ENCODE measurements at places on chromosomes 5 and 9. TPM values are rescaled to one million over a fixed set of nuclear protein-coding genes. Genes with fewer than 3 reads are reported as not detected.

- DNase-seq: no peak
These were observed 595.3 kb downstream of the PSAT1 start for GRCh38 chr9:78892182-78892581.

DNA sequence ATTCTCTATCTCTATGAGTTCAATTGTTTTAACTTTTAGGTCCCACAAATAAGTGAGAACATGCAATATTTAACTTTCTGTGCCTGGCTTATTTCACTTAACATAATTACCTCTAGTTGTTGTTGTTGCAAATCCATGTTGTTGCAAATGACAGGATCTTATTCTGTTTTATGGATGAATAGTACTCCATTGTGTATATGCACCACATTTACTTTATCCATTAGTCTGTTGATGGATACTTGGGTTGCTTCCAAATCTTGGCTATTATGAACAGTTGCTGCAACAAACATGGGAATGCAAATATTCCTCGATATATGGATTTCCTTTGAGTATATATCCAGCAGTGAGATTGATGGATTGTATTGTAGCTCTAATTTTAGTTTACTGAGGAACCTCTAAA is 36.3 kb downstream of the MEGF9 start:
- no peak for DNase-seq

DNA sequence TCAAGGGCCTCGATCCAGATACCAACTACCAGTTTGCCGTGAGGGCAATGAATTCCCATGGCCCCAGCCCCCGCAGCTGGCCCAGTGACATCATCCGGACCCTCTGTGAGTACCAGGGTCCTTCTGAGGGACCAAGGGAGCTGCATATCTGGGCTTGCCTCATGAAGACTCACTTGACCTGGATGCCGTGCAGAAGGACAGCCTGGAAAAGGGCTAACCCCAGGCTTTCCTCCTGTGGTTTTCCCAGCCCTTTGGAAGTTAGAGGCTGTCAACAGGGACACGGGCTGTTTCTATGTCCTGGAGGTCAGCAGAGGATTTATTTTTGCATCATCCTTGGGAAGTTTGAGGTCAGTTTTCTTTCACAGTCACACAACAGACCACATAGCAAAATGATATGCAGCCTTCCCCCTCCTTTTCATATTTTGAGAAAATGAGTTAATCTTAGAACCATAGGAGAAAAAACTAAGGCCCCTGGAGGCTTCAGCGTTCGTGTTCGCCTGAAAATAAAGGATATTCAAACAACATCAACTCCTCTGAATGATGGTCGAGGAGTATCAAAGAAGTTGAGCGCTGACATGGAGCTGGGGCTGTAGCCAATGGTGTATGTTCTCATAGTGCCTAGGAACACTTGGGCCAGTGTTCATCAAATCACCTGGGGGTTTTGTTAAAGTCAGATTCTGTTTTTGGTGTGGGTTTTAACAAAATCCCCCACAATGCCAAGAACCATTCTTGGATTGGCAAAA is 112.2 kb downstream of the EGFLAM start:
- DNase-seq: no peak

- DNase-seq: no peak
These were observed 121.9 kb downstream of the FGF18 start for GRCh38 chr5:171541341-171541776.

DNA sequence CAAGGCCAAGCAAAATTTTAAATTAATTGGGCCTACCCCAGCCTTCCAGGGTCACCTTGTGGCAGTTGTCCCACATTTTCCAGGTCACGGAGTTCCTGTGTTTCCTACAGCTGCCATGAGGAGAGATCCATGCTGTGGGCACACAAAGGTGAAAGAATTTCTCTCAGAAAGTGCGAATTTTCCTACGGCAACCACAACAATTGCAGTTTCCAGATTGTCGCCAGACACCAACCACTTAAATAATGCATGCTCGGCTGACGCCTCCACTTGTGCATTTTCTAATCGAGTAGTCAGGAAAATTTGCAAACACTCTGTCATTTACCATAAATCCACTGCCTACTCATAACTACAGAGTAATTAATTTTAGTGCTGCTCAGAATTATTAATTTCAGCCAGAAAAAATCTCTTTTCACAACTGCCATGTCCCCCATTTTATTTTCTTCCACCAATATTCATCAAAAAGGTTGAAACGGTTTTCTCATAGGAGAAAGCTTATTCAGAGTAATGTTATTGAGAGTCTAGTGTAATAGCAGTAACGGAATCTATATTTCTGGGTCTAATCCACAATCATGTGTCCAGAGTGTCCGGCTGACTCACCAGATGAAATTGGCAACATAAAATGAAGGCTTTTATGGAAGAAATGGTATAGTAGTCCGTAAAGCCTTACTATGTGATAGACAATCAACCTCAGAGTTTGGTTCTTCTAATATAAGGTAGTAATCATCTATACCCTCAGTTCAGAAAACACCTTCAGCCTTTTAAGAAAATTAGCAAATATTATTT is 389.8 kb downstream of the NR2F1-AS1 start:
- peak; percentile 25 for DNase-seq

GRCh38 chr5:94856257-94856800 is 237.9 kb downstream of the SLF1 start:
- no peak for DNase-seq

Gene COL27A1
- total RNA-seq: 2.2 TPM

Gene GARNL3
- total RNA-seq: 5.0 TPM
